ENCODE measurements at places on chromosomes 3 and 15.

DNA sequence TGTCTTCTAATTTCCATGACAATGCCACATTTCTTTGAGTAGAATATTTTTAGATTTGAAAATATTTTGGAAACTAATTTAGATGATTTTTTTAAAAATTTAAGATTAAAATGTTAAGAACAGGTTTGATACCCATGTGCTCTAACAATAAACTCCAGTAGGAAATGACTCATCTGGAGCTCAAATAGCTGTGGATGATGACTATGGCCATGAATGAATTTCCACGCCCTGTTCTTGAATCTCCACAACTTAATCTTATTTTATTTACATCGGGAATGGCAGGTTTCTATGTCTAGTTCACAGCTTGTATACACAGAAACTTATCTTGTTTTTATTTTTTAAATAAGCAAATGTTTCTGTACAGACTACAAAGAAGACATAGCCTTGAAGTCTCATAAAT lies 726.8 kb downstream of the NAALADL2 start:
- H3K36me3 ChIP-seq = no peaks in the 10 kb centered on the region
- peaks cover 3% of the 10 kb centered on the region for H3K4me1 ChIP-seq
- H3K4me3 ChIP-seq = no peak overlapping the region
- no peak overlapping the region for H3K27ac ChIP-seq

GRCh38 chr3:138509586-138509985 lies 75.2 kb downstream of the ESYT3 start:
- no peak overlapping the region for H3K27ac ChIP-seq
- no peaks in the 10 kb centered on the region for H3K27me3 ChIP-seq
- no peaks in the 10 kb centered on the region for H3K4me1 ChIP-seq
- H3K36me3 ChIP-seq = peaks cover 8% of the 10 kb centered on the region

DNA sequence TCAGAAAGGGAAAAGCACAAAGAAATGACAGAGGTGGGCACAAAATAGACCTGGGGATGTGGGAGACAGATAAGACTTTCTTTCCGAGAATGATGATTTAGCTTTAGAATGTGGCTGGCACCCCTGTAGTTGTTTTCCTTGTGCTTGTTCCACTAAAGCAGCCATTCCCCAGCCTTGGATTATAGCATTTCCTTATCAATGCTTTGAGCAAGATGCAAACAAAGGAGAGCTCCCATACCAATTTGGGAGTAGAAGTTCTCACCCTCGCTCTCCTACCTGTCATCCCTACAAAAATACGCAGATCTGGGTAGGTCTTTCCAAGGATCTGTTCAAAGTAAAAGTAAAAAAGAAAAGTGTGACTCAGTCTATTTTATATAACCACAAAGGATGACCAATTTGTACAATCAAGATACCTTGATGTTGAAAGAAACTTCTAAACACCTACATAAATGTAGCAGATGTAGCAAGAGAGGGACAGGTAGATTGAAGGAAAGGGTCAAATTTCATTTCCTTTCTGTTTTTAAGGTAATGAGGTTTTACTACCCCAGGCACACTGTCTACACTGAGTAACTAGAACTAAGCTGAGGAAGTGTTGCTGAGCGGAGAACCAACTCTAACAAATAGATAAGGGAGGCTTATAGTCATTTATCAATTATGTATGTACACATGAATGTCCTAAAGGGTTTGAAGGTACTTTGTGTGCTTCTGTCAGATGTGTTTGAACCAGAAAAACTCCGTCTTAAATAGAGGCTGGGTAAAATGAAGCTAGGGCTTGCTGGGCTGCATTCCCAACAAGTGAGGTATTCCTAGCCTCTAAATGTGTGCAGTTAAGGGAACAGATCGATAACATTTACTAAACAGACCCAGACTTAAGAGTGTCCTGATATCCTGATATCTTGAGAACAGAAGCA lies 91.1 kb upstream of the LRRN1 start:
- peaks cover 36% of the 10 kb centered on the region for H3K4me1 ChIP-seq
- no peaks in the 10 kb centered on the region for H3K36me3 ChIP-seq
- H3K4me3 ChIP-seq = peak overlapping the region; percentile 18

- H3K36me3 ChIP-seq = no peaks in the 10 kb centered on the region
- no peaks in the 10 kb centered on the region for H3K27me3 ChIP-seq
- no peak overlapping the region for H3K27ac ChIP-seq
Measured at GRCh38 chr3:116433552-116433951, 11.7 kb downstream of the LSAMP start.

DNA sequence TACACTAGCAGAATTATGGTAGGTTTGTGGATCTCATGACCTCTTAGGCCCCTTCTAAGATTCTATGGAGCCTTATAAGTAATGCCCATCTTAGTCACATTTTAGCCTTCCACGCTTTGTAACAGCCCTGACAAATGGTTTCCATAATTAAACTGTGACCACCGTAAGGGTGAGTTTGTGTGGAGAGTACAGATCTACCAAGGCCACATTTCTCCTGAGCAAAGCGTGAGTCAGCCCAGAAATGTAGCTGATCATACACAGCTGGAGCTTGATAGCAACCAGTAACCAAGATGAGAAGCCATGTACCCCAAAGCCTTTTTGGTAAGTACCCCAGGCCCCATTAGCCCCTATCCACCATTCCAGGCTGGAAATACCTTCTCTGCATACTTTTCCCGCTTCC lies 31.7 kb downstream of the CHAC1 start:
- no peak overlapping the region for H3K4me3 ChIP-seq
- peaks cover 38% of the 10 kb centered on the region for H3K36me3 ChIP-seq
- H3K27me3 ChIP-seq = no peaks in the 10 kb centered on the region
- H3K4me1 ChIP-seq = no peaks in the 10 kb centered on the region

DNA sequence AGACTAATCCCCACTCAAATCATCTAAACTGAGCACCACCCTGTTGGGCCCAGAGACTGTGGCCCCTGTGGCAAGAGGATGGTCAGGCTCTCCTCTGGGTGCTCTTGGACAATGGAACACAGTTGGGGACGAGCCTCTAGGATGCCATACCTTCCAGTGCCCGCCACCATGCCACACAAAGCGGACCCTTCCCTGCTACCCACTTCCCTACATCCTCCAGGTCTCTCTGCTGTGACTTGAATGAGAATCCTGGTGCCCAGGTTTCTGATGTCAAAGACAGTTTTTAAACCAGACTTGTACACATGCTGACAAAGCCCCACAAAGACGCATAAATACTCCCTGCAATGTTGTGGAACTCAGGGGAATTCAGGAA lies 4.7 kb downstream of the CCDC51 start:
- H3K27me3 ChIP-seq = no peaks in the 10 kb centered on the region
- H3K27ac ChIP-seq = no peak overlapping the region
- H3K36me3 ChIP-seq = peaks cover 3% of the 10 kb centered on the region
- peaks cover 30% of the 10 kb centered on the region for H3K4me1 ChIP-seq
- no peak overlapping the region for H3K4me3 ChIP-seq

- no peak for DNase-seq
- H3K4me1 ChIP-seq = peaks cover 64% of the 10 kb centered on the region
- no peak overlapping the region for H3K4me3 ChIP-seq
- H3K27ac ChIP-seq = peak overlapping the region; percentile 79
- no peaks in the 10 kb centered on the region for H3K36me3 ChIP-seq
Measured at GRCh38 chr3:141081141-141081795, 30.1 kb downstream of the SPSB4 start.

DNA sequence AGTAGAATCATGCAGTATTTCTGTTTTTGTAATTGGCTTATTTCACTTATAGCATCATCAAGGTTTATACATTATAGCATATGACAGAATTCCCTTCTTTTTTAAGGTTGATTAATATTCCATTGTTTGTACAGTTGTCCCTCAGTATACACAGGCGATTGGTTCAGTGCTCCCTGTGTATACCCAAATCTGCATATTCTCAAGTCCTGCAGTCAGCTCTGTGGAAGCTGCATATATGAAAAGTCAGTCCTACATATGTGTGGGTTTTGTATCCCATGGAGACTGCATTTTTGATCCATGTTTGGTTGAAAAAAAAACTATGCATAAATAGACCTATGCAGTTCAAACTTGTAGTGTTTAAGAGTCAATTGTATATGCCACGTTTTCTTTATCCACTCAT lies 127.7 kb downstream of the ISL2 start:
- no peak overlapping the region for H3K27ac ChIP-seq
- no peak for DNase-seq
- H3K36me3 ChIP-seq = peaks cover 29% of the 10 kb centered on the region
- H3K4me1 ChIP-seq = no peaks in the 10 kb centered on the region
- H3K4me3 ChIP-seq = no peak overlapping the region
- H3K27me3 ChIP-seq = no peaks in the 10 kb centered on the region

GRCh38 chr15:40856746-40857145 lies 12.9 kb downstream of the SPINT1 start:
- H3K27me3 ChIP-seq = no peaks in the 10 kb centered on the region
- DNase-seq = no peak
- H3K4me1 ChIP-seq = peaks cover 15% of the 10 kb centered on the region
- H3K4me3 ChIP-seq = no peak overlapping the region
- H3K27ac ChIP-seq = peak overlapping the region; percentile 97

- H3K36me3 ChIP-seq = peaks cover 4% of the 10 kb centered on the region
- H3K4me1 ChIP-seq = peaks cover 7% of the 10 kb centered on the region
- H3K27me3 ChIP-seq = no peaks in the 10 kb centered on the region
- H3K4me3 ChIP-seq = no peak overlapping the region
- DNase-seq = no peak
- H3K27ac ChIP-seq = no peak overlapping the region
Measured at GRCh38 chr3:36891701-36892160, 53.1 kb downstream of the TRANK1 start.

- peaks cover 13% of the 10 kb centered on the region for H3K4me1 ChIP-seq
- H3K27me3 ChIP-seq = no peaks in the 10 kb centered on the region
- no peak overlapping the region for H3K27ac ChIP-seq
- no peak overlapping the region for H3K4me3 ChIP-seq
- DNase-seq = no peak
Measured at GRCh38 chr15:65521350-65521749, 3.9 kb upstream of the DPP8 start.

DNA sequence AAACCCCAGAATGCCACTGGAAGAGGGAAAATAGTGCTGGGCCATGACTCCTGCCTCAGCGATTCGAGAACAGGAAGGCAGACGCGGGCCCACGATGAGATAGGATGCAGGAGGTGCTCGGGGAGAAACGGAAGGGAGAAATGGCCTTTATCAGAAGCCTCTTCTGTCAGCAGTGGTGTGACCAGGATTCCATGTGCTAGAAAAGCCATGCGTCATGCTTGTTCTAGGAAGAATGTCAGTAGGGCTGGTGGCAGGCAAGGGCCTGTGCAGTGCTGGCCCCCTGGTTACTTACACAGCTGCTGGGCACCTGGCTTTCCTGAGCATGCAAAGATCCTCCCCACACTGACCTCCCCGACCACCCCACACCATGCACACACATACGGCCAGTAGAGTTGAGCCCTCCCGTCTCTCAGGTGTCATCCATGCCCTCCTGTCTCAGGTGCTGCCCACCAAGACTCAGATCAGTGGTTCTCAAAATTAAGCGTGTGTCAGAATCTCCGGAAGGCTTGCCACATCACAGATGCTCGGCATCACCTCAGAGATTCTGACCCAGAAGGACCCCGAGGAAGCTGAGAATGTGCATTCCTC lies 106.7 kb downstream of the ADAMTS17 start:
- no peak for DNase-seq
- H3K36me3 ChIP-seq = no peaks in the 10 kb centered on the region
- H3K4me3 ChIP-seq = no peak overlapping the region
- H3K4me1 ChIP-seq = no peaks in the 10 kb centered on the region
- H3K27ac ChIP-seq = peak overlapping the region; percentile 1

DNA sequence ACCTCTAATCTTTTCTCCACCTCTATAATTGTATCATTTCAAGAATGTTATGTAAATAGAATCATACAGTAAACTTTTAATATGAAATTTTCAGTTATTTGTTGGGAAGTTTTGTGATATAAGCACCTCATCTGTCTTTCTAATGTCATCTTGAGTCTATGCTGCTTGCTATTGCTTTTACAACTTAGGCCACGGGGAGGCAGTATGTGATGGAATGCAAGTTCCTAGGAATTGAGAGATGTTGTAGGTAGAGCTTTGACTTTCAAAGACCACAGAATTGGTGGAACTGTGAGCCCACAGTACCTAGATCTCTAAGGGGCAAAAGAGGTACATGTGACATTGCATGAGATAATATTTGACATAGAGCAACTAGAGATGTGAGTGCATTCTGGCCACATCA lies 328.3 kb downstream of the MFSD1 start:
- H3K4me3 ChIP-seq = no peak overlapping the region
- no peaks in the 10 kb centered on the region for H3K4me1 ChIP-seq
- no peak overlapping the region for H3K27ac ChIP-seq
- DNase-seq = no peak
- no peaks in the 10 kb centered on the region for H3K36me3 ChIP-seq
- H3K27me3 ChIP-seq = peaks cover 16% of the 10 kb centered on the region

- peaks cover 49% of the 10 kb centered on the region for H3K27me3 ChIP-seq
- H3K4me1 ChIP-seq = no peaks in the 10 kb centered on the region
Measured at GRCh38 chr15:37691911-37692310, 242.5 kb upstream of the TMCO5A start.

- peaks cover 38% of the 10 kb centered on the region for H3K27me3 ChIP-seq
- no peak overlapping the region for H3K4me3 ChIP-seq
- no peak overlapping the region for H3K27ac ChIP-seq
- no peak for DNase-seq
Measured at GRCh38 chr3:152879130-152879789, 44.3 kb downstream of the P2RY1 start.

DNA sequence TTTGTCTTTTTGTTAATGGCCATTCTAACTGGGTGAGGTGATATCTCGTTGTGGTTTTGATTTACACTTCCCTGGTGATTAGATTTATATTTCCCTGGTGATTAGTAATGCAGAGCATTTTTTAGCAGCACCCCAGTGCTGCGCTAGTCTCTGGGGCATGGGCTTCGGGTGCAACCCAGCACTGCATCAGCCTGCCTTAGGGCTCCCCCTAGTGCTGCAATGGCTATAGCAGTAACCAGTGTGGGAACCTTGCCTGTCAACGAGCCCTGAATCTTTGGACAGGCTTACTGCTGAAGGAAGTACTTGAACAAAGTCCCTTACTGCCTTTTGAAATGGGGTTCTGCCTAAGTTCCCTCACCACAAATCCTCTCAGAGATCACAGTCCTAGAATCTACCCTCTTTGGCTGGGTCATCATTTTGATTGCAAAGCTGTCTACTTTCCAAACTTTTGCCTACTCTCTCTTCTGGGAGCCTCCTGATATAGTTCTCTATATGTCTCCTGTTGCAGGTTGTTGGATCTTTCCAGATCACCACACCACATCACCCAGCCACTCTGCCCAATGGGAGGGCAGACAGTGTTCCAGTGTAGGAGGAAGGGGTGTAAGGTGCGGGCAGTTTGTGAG lies 79.2 kb upstream of the CCNL1 start:
- no peaks in the 10 kb centered on the region for H3K4me1 ChIP-seq
- no peak overlapping the region for H3K27ac ChIP-seq
- H3K4me3 ChIP-seq = no peak overlapping the region
- DNase-seq = peak; percentile 60
- no peaks in the 10 kb centered on the region for H3K36me3 ChIP-seq
- no peaks in the 10 kb centered on the region for H3K27me3 ChIP-seq

DNA sequence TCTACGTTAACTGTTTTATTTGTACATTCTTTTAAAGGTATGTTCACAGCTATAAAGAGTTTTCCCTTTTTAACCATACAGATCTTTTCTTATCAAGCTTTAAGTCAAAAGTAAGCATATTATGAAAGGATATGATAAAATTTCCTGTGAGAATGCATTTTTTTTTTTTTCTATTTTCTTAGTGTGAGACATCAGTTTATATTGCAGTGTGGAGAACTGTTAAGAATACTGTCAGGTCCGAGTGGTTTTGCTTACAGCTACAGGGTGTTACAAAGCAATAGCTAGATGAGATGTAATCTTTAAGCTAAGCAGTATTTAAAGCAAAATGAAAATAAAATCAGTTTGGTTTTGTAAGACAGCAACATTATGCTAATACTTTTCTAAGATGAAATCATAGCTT lies 133.2 kb downstream of the SLC25A26 start:
- no peaks in the 10 kb centered on the region for H3K36me3 ChIP-seq
- peaks cover 5% of the 10 kb centered on the region for H3K4me1 ChIP-seq
- no peak overlapping the region for H3K4me3 ChIP-seq
- H3K27me3 ChIP-seq = no peaks in the 10 kb centered on the region
- DNase-seq = no peak

All from progenitor cell of endocrine pancreas (in vitro differentiated cells).